ENCODE measurements at places on chromosomes 7 and 10. TPM values are rescaled to one million over a fixed set of nuclear protein-coding genes. Genes with fewer than 3 reads are reported as not detected.

GRCh38 chr10:26361351-26361750 is 76.8 kb upstream of the APBB1IP start:
- peak; percentile 15 for DNase-seq

DNA sequence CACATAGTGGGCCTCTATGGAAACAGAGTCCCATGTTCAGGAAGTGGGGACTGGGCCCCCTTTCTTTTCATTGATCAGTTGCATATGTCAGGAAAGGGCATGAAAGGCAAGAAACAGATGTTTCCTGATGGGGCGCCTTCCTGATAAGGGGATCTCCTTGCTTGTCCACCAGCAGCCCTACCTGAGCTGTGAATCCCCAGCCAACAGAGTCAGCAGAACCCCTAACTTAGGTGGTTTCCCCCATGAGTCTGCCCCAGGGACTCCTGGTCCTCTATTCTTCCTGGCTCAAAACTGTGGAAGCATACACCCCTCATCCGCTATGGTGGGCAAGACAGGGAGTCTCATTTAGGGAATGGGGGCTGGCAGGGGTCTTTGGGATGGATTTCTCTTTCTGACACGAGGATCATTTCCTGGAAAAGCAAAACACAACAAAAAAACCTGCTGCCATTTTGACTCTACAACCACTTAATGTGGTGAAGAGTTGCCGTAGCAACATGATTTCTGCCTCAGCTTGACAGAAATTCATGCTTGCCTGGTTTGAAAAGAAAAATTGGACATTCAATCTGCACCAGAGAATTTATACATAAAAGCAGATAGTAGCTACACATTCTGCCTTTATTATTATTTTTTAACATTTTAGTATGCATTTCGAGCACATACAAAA is 119.8 kb downstream of the SPAG6 start:
- DNase-seq, result no peak

- no peak for DNase-seq
These were observed 74.3 kb downstream of the SAMD9 start for GRCh38 chr7:93043385-93043985.

SAMD9 gene
- 12.8 TPM for total RNA-seq

DNA sequence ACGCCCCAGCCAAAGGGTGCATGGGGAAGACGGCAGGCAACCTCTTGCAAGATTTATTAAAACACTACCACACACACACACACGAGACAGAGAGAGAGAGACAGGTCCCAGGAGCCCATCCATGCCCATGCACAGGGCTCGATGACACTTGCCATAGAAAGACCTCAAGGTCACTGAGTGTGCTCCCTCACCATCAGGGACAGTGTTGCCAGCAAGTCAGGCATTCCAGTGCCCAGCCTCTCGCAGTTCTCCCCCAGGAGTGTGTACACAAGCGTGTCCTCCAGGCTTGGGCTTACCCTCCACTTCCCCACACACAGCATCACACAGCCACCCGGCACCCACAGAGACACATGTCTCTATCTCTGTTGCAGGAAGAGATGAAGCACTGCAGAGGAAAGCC is 46.8 kb upstream of the SLF2 start:
- DNase-seq, result no peak

DNA sequence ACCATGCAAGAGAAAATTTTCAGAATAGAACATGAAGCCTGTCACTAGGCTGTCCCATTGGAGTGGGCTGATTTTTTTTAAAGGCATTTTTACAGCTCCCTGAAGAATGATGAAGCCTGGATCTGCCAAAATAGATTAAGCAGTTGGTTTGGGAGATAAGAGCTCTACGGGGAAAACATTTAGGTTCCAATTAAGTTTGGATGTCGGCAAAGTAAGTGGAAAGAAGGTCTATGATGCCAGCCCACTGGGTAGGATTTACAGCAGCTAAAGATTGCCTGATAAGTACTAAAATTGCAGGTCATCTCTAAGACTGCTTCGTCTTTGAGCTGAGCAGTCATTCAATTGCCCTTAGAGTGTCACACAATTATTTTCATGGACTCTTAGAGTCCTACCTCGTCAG is 939.2 kb upstream of the CELF2 start:
- DNase-seq, result no peak
